ENCODE measurements at places on chromosomes 4 and X. TPM values are rescaled to one million over a fixed set of nuclear protein-coding genes. Genes with fewer than 3 reads are reported as not detected.

- no peak for DNase-seq
Observed at GRCh38 chr4:107219681-107220080, 183.6 kb upstream of the DKK2 start.

PDLIM3 gene
- total RNA-seq: 181 TPM

- DNase-seq: no peak
Observed at GRCh38 chr4:26905172-26905571, 44.5 kb downstream of the STIM2 start.

GRCh38 chr4:112704991-112705845 lies 68.3 kb downstream of the LARP7 start:
- peak; percentile 57 for DNase-seq

GRCh38 chr4:134089885-134090284 lies 111.7 kb downstream of the PABPC4L start:
- no peak for DNase-seq

Data from breast epithelium (tissue), 4 donors.